ENCODE measurements at places on chromosomes 6 and 20. TPM values are rescaled to one million over a fixed set of nuclear protein-coding genes. Genes with fewer than 3 reads are reported as not detected.

DNA sequence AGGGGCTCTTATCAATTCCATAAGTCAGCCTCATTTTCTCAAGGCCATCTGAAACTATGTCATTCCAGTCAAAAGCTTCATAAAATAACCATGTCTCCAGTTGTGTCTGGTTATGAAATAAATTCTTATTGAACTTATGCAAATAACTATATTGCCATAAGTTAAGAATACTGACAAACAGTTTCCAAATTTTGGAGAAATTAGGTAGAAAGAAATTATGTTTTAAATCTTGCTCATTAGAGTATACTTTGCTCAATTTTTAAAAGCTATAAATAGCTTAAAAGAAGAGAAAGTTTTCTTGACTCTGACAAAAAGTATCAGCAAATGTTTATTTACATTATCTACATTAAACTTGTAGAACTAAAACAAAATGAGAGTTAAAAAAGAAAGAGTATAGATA, 63.0 kb upstream of the MRAP2 start:
- H3K27ac ChIP-seq = no peak overlapping the region
- DNase-seq = no peak
- H3K27me3 ChIP-seq = no peaks in the 10 kb centered on the region
- no peak overlapping the region for H3K4me3 ChIP-seq

- no peak overlapping the region for H3K4me3 ChIP-seq
- no peaks in the 10 kb centered on the region for H3K36me3 ChIP-seq
- H3K4me1 ChIP-seq = no peaks in the 10 kb centered on the region
- H3K27me3 ChIP-seq = no peaks in the 10 kb centered on the region
Observed at GRCh38 chr20:49466114-49466912, 16.2 kb downstream of the KCNB1 start.

- H3K36me3 ChIP-seq = no peaks in the 10 kb centered on the region
- H3K4me1 ChIP-seq = peaks cover 21% of the 10 kb centered on the region
- no peak overlapping the region for H3K27ac ChIP-seq
- DNase-seq = no peak
Observed at GRCh38 chr20:53748176-53748575, 154.5 kb upstream of the ZNF217 start.

DNA sequence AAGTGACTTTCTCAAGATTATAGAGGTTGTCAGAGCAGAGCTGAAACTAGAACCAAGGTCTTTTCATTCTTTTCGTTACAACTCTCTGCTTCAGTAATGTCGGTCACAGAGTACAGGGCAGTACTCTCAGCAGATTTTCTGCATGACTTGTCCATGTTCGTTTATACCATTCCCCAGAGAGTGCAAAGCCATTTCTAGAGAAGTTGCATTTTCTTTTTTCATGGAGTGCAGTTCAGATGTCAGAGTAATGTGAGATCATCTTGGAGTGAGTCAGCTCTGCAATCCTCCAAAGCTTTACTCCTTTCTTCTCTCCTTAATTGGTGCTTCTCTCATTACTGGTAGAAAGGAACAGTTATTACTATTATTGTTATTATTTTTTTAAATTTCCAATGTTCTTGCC, 115.6 kb upstream of the B3GAT2 start:
- DNase-seq = no peak
- H3K36me3 ChIP-seq = no peaks in the 10 kb centered on the region
- no peak overlapping the region for H3K4me3 ChIP-seq

- H3K4me3 ChIP-seq = no peak overlapping the region
- H3K36me3 ChIP-seq = no peaks in the 10 kb centered on the region
- no peaks in the 10 kb centered on the region for H3K4me1 ChIP-seq
- no peak for DNase-seq
Observed at GRCh38 chr6:55977959-55978665, 102.7 kb upstream of the BMP5 start.

DNA sequence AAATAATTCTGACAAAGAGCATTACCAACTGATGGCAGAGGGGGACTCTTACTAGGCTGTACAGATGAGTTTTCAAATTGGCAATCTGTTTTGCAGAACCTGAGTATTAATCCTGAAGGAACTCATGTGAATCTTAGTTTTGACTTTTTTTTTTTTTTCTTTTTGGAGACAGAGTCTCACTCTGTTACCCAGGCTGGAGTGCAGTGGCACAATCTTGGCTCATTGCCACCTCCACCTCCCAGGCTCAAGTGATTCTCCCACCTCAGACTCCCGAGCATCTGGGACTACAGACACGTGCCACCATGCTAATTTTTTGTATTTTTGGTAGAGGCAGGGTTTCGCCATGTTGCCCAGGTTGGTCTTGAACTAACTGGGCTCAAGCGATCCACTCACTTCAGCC, 49.3 kb downstream of the KCTD20 start:
- H3K4me3 ChIP-seq = no peak overlapping the region
- peaks cover 43% of the 10 kb centered on the region for H3K36me3 ChIP-seq
- no peak overlapping the region for H3K27ac ChIP-seq
- H3K4me1 ChIP-seq = no peaks in the 10 kb centered on the region

DNA sequence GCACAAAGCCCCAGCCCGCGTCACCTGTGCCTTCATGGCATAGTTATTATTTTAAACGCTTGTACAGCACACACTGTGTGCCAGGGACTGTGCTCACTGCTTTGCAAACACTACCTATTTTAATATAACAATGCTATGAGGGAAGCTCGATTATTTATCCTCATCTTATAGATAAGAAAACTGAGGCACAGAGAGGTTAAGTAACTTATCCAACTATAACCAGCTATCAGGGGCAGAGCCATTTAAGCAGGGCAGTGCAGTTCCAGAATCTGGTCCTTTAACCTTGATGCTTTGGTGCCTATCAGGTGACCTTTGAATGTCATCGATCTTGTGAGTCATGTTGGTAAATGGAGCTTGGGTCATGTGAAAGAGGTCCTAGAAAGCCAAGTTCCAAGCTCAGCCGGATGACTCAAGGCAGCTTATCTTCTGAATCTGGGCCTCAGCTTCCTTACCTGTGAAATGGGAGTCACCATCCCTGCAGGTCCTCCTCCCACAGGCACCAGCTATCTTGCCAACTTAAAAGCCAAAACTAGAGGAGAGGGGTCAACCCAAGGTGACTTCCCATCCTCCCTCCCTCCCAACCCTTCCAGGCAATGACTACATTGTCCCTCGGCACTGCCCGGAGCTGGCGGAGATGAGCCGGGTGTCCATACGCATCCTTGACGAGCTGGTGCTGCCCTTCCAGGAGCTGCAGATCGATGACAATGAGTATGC, 56.4 kb upstream of the TTPAL start:
- H3K4me3 ChIP-seq = no peak overlapping the region
- H3K27ac ChIP-seq = no peak overlapping the region
- no peak for DNase-seq
- H3K27me3 ChIP-seq = no peaks in the 10 kb centered on the region
- no peaks in the 10 kb centered on the region for H3K4me1 ChIP-seq

- peaks cover 23% of the 10 kb centered on the region for H3K4me1 ChIP-seq
- no peak for DNase-seq
- H3K4me3 ChIP-seq = no peak overlapping the region
- H3K36me3 ChIP-seq = no peaks in the 10 kb centered on the region
- H3K27ac ChIP-seq = no peak overlapping the region
Observed at GRCh38 chr20:4073852-4074741, 58.7 kb upstream of the RNF24 start.

C20orf204 gene
- 0.98 TPM for total RNA-seq

MYBL2 gene
- total RNA-seq = 1.7 TPM

LINC00237 gene
- total RNA-seq = not detected

VGLL2 gene
- total RNA-seq = not detected

TRIM40 gene
- not detected for total RNA-seq

All from vagina (tissue), 2 donors.